ENCODE measurements at places on chromosomes 16 and 17.
A peak's percentile ranks its signal among the peaks of the same experiment; 100 is the strongest.

- DNase-seq = no peak
Measured at GRCh38 chr16:14373896-14374295, 256.2 kb downstream of the PARN start.

GRCh38 chr16:84379008-84379708, 10.8 kb downstream of the ATP2C2 start:
- DNase-seq = no peak

GRCh38 chr16:12674071-12674470, 129.6 kb downstream of the CPPED1 start:
- no peak for DNase-seq

GRCh38 chr17:79176792-79177601, 102.4 kb downstream of the ENGASE start:
- no peak for DNase-seq

GRCh38 chr16:1290860-1291575, 18.4 kb upstream of the UBE2I start:
- DNase-seq = no peak

DNA sequence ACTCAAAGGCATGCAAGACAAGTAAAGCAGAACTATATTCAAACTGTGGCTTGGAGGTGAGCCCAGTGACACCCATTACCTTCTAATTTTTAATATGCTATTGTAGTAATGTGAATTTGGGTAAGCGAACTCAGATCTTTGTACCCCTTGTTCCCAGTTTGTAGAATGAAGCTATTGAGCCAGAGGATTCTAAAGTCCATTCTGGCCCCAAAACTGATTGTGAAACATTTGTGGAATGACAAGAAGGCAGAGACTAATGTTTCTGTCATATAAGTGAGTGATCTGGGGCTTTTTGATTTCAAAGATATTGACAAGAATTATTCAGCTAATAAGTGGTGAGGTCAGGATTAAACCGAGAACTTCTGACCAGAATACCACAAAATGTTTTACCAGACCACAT, 283.8 kb upstream of the CA10 start:
- no peak for DNase-seq

- DNase-seq = no peak
Measured at GRCh38 chr17:34755981-34756636, 176.7 kb downstream of the TMEM132E start.

GRCh38 chr16:11913425-11914079, 2.2 kb downstream of the GSPT1 start:
- DNase-seq = no peak

- no peak for DNase-seq
Measured at GRCh38 chr16:72845322-72846020, 202.5 kb downstream of the ZFHX3 start.

GRCh38 chr17:65324611-65325342, 187.6 kb downstream of the RGS9 start:
- DNase-seq = peak; percentile 44

GRCh38 chr17:72602517-72603419, 481.9 kb downstream of the SOX9 start:
- no peak for DNase-seq

DNA sequence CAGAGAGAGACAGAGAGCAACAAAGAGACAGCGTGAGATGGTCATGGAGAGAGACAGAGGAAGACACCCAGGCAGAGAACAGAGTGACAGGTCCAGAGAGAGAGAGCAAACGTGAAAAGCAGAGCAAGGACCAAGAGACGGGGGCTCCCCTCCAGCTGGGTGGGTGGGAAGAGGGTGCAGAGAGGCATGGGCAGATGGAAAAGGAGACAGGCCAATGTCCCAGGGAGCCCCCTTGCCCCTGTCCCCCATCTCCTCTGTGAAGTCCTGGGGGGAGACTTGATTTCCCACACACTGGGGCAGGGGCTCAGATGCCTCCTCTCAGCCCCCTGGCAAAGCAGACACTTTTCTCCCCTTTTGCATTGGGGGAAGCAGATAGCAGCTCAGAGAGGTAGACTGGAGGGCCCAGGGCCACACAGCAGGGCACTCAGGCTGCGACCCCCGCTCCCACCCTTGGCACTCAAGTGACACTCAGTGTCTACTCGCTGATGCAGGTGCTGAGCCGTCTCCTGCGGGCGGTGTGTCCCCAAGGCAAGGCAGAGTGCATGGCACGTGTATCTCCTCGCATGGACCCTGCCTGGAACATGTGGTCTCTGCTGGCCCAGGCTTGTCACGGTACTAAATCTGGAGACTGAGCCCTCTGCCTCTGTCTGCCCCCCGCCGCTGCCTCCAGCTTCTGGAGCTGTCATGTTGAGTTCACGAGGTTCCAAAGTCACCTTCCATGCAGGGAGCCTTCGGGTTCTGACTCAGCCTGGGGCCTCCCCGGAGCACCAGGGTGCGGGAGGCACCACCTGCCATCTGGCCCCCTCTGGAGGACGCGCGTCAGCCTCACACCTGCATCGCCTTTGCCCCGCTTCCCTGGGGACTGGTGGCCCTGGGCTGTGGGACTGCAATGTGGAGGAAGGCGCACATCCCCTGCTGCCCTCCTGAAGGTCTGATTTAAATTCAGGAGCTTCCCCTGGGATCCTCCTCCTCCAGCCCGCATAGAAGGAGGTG, 215.9 kb upstream of the GSE1 start:
- DNase-seq = peak; percentile 32

DNA sequence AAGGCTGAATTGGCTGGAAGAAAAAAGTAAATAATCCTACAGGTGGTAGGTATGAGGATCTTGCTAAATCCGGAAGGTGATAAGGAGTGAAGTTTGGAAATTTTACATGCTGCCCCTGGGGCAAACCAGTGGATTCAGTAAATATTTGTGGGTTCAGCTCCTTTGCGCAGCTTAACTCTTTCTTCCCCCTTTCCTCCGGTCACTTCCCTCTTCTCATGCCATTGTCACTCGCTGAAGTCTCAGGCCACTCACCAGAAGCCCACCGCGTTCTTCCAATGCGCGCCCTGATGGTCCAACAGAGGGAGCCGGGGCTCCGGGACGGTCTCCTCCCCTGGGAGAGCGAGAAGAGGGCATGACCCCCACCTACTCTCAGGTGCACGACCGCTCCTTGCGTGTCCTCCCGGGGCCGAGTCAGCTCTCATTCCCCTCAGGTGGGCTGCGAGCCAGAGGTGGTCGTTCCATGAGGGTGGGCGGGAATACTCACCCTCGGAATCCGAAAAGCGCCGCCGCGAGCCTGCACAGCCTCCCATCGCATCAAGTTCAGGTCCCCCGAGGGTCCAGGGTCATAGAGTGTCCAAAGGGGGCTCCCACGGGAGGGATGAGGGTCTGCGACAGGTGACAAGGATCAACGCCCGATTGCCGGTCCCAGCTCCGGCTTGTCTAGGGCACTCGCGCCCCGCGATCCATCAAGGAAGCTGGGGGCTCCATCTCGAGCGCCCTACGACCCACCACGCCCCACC, 474 bp downstream of the CLN3 start:
- DNase-seq = peak; percentile 69

- DNase-seq = no peak
Measured at GRCh38 chr16:55297910-55298479, 26.0 kb upstream of the IRX6 start.

DNA sequence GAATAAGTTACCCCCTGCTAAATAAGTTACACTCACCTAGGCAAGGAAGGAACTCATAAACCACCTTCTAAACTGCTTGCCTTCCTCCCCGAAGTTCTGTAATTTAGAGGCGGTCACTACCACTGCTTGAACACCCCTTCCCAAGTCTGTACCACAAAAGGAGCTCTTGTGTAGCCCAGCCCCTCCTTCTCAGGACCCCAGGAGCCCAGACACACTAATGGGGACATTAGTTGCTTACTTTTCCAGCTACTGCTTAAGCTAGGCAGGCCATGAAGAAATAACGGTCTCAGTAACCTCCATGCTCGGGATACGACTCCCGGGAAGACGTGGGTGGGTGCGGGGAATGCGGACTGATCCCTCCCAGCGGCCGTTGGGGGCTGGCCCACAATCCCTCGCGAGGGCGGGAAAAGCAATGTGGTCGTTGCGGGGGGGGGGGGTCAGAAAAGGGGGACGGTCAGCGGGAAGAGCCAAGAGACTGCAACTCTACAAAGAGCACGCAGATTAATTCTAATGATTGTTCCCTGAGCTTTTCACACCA, at the start of gene TEX14:
TEX14 (minus strand) TSS at position 345 of the 538 bp plus-strand sequence. CDS start 40,044 bp downstream, outside the sequence.
- peak; percentile 13 for DNase-seq

DNA sequence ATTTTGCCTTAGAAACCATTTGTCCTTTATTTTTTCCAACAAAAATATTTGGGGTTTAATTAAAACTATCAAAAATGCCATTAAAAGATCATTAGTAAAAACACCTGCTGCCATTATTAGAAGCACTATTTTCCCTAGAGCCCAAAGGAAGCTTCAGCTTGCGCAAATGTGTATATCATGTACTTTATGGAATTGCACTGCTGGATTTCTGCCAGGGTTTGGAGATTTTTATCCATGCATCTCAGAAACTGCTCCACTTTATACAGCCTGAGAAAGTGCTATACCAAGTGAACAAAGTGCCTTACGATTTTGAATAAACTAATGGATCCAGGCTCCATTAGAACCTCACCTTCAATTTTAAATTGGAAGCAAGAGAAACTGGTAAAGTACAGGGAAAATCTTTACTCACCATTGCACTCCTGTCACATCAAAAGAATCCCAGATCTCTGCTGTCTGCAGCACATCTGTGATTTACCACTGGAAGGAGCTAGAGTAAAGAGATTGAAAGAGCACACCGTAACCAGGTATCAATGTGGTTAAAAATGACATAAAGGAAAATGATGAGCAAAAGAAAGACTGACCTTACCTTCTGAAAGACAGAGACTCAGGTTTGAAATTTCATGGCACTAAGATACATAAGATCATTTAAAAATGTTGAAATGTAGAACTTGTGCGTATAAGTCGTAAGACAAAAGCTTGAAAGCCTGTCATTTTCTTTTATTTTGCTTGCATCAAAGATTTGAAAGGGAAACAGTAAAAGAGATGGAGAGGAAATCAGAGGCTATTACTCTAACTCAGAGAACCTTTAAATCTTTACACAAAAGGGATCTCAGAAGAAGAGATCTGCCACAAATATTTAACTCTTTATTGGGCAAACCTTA, 678.1 kb upstream of the GOT2 start:
- no peak for DNase-seq

- DNase-seq = no peak
Measured at GRCh38 chr17:46081018-46081320, 81.9 kb downstream of the STH start.

GRCh38 chr16:46970089-46970488, 3.4 kb downstream of the DNAJA2 start:
- no peak for DNase-seq
